ENCODE measurements at places on chromosomes 7 and 10.

- no peak for DNase-seq
Observed at GRCh38 chr10:107423903-107424302, 259.4 kb upstream of the SORCS1 start.

- no peak for DNase-seq
Observed at GRCh38 chr10:124472071-124472470, 10.4 kb downstream of the LHPP start.

DNA sequence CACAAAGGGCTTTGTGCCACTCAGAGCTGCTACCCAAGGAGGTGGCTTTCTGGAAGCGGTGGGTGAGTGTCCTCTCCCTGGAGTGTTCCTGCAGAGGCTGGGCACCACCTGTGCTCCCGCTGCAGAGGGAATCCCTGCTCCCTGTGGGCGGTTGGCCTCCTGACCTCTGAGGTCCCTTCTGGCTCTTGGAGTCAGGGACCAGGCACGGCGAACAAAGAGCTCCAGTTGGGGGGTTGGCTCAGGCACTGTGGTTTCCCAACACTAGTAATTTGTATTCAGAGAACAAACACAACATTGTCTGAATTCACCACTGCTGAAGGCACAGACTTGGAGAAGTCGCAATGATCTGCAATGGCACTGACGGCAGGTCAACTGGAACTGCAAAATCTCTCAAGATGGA, 328.9 kb downstream of the PRPF18 start:
- no peak for DNase-seq

DNA sequence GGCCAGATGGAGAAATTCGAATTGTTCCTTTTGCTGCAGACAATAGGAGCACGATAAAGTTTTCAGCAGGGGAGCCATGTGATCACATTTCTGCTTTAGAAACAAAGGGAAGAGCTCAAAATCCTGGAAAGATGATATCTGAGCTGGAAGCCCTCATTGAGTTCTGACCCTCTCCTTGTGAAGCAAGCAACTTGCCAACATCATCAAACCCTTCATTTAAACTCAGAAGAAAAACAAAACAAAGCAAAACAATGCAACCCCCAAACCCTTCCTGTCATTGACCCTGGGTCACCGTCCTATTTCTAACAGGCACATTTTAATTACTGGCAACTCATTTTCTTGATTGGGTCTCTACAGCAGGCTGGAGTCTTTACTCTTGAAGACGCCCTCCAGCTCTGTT, 198.3 kb upstream of the ZNF32 start:
- DNase-seq, result peak; percentile 40

DNA sequence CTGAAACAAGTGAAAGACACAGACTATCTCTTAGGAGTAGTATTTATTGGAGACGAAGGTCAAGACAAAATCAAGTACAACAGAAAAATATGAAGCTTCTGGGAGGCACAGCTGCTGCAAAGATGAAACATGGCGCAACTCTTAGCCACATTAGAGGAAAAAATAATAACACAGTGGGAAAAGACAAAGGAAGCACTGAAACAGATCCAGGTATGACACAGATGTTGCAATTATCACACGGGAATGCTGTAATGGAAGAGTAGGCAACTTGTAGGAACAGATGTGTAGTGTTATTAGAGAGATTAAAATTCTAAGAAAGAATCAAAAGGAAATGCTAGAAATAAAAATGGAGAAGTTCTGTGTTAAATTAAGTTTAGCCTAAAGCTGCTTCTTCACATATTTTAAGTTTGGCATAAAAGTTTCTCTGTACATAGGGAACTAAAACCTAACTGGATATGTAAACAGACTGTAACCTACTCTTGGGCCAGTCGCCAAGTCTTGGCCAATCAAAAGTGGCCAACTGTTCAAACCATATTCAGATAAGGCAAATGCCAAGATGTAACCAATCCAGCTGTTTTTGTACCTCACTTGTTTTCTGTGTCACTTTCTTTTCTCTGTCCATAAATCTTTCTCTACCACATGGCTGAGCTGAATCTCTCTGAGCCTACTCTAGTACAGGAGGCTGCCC, 1132.0 kb upstream of the LRRTM3 start:
- DNase-seq, result no peak

DNA sequence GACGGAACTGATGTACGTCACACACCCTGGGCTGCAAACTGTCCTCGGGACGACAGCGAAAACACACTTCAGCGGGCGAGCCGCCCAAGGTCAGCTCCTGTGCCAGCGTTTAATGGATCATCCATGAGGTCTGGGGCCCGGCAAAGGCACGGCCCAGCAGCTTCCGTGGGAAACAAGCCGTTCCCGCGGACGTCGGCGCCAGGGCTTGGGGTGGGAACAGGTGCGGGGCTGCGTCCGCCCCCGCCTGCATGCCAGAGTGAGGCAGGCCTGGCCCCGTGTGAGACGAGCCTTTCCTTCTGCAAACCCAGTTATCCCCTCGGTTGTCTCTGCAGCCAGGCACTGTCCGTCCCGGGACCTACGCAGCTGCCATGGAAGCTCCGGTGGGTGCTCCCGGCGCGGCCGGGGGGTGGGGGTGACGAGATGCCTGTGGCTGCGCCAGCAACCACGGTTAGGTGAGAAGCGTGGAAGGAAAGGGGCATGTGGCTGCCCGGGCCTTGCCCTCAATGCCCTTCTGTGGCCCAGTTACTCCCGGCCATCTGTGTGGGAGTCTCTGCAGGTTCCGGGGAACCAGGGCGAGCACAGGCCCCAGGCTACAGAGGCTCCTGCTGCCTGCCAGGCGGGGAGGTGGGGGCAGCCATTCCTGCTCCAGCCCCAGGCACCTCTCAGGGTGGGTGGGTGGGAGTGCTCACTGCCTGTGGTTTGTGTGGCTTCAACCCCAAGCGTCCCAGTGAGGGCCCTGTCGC, 42.2 kb upstream of the PDGFA start:
- no peak for DNase-seq

DNA sequence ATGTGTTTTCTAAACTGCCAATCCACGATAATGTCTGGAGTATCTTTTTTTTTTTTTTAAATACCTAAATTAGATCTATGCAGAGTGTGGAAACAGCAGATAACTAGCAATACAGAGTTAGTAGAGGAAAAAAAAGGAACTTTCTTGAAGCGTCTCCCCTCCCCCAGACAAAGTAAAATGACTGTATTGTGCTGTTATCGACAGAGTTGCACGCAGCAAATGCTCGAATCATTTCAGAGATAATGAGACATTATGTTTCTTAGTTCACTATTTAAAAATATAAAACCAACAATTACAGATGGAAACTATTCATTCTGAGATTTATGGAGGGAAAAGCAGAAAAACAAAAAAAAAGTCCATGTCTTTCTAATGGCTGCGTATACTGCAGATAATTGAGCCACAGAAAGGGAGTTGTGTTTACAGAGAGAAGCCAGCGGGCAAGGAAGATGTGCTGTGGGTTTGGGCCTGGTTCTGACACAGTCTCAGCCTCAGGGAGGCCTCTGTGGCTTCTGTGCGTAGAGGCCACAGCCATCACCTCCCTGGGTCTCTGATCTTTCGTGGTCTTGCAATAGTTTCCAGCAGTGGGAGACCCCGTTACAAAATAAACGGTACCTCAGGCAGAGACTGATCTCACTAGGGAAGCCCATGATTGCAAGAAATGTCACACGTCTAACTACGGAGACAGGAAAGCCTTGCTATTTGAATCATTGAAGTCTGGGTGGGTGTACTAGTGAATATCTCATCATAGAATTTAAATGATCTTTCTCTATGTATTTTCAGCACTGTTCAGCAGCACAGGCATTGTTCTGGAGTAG, 19.1 kb upstream of the KLF6 start:
- DNase-seq, result peak; percentile 69

GRCh38 chr7:79820387-79820786, 314.2 kb upstream of the GNAI1 start:
- no peak for DNase-seq

GRCh38 chr7:95598511-95598910, 2.2 kb upstream of the PDK4 start:
- DNase-seq, result no peak

- no peak for DNase-seq
Observed at GRCh38 chr10:21021843-21022594, 124.9 kb upstream of the NEBL start.

- DNase-seq, result no peak
Observed at GRCh38 chr7:38681882-38682281, 50.7 kb upstream of the AMPH start.

- DNase-seq, result no peak
Observed at GRCh38 chr10:128064970-128065580, 61.1 kb downstream of the MKI67 start.

- no peak for DNase-seq
Observed at GRCh38 chr10:124026589-124026939, 66.8 kb downstream of the CHST15 start.

DNA sequence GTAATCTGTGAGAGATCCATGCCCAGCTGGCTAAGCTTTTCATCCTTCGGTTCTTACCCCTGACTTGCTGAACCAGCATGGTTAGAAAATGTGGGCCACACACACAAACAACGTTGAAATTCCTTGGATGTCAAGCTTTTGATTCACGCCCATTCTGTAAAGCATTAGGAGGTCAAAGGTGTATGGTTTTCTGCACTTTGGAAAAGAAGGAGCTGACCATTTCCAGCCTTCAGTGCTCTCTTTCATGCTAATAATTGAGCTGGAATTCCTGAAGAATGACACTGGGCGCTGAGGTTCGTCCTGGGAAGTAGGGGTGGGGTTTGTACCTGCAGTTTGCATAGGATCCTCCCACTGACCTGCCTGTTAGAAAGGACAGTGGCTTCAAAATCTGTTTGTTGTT, 23.1 kb downstream of the KLF6 start:
- DNase-seq, result no peak

DNA sequence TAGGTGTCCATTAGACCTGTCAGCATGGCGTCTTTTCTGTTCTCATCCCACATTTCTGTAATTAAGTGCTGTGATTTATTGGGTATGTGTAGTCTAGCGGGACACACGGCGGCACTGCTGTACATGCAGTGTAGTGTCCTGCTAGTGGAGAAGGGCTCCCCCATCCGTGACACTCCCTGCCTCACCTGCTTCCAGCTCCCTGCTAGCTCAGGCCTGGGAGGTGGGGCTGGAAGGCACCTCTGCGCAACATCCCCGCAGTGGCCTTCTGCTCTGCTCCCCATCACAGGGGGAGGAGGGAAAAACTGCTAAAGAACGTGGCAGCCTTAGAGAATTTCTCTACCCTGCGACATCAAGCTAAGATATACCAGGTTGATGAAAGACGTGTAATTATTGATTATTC, 19.5 kb downstream of the SEPHS1 start:
- no peak for DNase-seq

- no peak for DNase-seq
Observed at GRCh38 chr10:125783408-125783807, 7.8 kb upstream of the MMP21 start.

DNA sequence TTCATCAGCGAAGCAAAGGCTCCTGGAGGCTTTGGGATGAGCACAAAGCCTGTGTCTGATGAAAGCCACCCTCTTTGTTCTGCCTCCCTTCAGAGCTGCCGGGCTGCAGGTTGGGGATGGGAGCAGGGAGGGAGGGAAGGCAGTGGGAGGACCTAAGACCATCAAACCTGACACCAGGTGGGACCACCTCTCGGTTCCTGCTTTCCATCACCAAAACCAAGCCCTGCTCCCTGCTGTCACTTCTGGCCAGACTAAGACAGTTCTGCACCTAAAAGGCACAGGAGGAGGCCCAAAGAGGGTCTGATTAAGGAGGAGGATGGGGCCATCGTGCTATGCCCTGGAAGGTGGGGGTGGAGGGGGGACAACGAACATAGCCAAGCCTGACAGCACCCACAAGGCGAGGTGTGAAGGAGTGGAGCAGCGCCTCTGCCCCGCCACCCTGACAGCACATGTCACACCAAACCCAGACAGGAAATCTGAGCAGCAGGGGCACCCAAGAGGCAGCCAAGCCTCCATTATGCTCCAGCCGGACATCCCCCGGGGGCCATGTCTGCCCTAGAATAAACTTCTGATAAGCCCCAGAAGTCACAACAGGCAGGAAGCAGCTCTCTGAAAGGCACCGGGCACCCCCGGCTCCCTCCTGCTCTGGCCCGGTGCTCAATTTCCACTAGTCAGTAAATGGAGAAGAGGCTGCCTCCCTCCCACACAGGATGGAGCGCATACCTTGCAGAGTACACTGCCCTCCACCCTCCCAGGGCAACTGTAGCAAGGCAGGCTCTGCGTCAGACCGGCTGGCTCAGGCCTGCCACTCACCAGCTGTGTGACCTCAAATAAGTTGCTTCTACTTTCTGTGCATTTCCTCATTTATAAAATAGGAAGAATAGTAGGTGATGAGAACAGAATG, 48.9 kb downstream of the DLG5 start:
- DNase-seq, result peak; percentile 26

- no peak for DNase-seq
Observed at GRCh38 chr10:69570050-69570816, 3.0 kb downstream of the NEUROG3 start.

GRCh38 chr10:132884041-132884440, 58.3 kb downstream of the CFAP46 start:
- no peak for DNase-seq

DNA sequence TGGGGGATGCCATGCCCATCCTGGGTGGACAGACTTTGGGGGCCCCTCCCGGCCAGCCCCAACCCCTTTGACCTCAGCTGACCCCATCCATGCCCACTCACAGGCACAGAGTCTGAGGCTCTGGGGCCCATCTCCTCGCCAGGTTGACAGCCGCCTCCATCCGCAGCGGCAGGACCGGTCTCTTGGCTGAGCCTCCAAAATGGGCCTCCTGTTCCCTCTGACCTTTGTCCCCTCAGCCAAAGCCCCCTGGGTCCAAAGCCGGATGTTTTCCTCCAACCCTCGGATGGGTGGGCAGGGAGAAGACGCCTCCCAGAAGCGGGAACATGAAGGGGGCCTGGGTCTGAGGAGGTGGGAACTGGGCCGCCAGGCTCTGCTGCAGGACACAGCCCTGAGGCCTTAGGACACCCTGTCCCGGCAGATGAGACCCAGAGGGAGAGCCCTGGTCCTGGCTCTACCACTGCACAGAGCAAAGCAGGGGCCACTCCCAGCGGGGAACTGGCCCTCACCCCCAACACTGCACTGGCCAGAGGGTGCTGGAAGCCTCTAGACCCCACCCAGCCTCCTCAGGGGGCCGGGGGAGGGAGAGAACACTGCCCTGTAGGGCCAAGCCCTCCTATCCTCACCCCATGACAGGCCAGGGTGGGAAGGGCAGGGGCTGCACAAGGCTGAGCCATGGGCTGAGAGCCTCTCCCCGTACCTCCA, 12.6 kb downstream of the PDGFA start:
- no peak for DNase-seq

- peak; percentile 22 for DNase-seq
Observed at GRCh38 chr10:116771101-116771958, 29.0 kb upstream of the HSPA12A start.

GRCh38 chr7:132685277-132685676, 109.0 kb upstream of the PLXNA4 start:
- no peak for DNase-seq

DNA sequence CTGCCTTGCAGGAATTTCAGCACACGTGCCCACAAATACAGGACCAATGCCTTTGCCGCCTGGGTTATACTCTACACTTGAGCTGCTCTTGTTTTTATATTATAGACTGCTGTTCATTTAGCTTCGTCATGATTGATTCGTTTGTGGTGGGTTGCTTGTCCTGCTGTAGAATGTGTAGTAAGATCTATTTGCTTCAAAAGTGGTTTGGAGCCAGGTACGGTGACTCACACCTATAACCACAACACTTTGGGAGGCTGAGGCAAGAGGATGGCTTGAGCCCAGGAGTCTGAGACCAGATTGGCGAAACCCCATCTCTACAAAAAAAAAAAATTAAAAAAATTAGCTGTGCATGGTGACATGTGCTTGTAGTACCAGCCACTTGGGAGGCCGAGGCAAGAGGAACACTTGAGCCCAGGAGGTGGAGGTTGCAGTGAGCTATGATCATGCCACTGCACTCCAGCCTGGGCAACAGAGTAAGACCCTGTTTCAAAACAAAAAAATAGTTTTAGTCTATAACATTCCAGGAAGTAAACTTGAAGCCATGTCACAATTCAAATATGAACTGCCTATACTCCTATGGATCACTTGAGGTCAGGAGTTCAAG, 9.0 kb upstream of the RHBDD2 start:
- no peak for DNase-seq

Data from kidney capillary endothelial cell (primary cell).